Activated T-helper 1 cell treated with anti-CD3 and anti-CD28 coated beads, Interleukin-2, amount 50 U/mL, for 16 hours (primary cell): ENCODE measurements at places on chromosomes 4 and X.

DNA sequence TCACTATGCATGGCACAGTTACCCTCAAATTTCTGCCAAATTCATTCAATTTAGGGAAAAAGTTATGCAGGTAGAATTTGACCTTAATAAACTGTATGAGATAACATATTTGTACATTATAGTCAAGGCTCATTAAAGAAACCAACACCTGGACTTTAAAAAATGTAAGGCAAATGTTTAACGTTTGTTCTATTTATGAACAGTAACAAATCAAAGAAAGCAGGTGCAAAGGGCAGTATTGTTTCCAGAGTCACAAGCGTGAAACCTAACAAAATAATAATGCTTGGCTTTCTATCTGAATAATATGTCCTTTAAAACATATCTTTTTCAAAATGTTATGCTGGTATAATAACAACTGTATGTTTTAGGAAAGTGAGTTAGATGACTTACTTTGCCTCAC lies 41.2 kb downstream of the LIN54 start:
- no peak for DNase-seq

DNA sequence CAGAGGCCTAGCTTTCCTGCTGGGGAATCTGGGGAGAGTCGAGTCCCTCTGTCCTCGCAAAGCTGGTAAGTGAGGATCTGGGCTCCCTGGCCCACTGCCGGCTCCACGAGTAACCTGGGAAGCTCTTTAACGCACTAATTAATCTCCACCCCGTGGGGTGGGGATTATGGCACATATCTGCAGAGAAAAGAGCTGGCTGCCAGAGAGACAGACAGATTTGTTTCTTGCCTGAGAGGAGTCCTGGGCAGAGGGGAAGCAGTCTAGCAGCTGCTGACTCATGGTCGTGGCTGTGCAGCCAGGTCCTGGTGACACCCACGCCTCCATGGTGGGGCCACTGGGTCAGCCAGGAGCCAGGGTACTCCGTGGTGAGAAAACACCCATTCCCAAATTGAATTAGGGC lies 14.0 kb downstream of the SORCS2 start:
- DNase-seq: no peak

DNA sequence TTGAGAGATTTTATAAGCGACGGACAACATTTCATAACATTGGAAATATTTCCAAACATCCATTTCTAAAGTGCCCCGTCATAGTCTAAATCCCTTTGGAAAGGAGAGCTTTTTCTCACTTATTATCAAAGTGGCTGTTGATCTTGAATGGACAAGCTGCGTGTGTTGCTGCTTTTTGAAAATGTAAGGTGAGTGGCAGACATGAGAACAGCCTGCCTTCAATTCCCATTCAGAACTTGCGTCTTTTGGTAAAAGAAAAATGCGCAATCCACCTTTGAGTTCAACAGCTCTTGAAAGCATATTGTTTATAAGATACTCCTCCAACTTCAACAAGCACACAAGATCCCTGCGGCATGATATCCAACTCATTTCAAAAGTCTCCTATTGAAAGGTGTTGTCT lies 138.2 kb upstream of the PSAPL1 start:
- no peak for DNase-seq

GRCh38 chrX:101287402-101287801 lies 3.7 kb downstream of the TAF7L start:
- no peak for DNase-seq

- DNase-seq: no peak
Observed at GRCh38 chrX:24099394-24099793, 44.6 kb downstream of the EIF2S3 start.

DNA sequence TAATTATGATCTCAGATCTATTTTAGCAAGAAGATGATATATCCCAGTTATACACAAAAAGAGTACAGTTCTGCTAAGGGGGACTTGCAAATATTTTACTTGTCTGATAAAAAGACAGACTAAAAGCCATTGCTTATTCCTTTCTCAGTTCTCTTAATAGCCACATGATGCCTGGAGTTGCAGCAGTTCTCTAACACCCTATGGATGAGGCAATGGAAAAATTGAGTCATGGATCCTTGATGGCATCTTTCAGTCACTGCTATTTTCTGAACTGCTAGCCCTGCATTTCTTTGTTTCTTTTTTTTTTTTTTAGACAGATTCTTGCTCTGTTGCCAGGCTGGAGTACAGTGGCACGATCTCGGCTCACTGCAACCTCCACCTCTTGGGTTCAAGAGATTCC lies 1956.7 kb downstream of the C4orf33 start:
- no peak for DNase-seq

DNA sequence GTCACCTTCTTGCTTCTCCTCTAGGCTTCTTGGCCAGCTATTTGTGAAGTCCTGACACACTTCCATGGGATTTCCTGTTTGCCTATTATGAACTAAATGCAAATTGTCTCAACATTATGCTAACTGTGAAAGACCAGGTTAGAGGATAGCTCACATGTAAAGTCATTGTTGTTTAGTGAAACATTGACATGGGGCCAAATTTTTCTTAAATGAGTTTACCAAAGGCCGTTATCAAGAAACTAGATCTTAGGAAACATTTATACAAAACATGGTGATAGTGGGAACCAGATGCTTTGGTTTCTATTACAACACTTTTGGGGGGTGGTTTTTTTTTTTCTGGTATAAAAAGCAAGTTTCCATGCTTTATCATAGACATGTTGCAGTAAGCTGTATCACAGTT lies 466.8 kb upstream of the FAM241A start:
- no peak for DNase-seq

- no peak for DNase-seq
Observed at GRCh38 chr4:100819505-100819904, 301.7 kb upstream of the EMCN start.

- no peak for DNase-seq
Observed at GRCh38 chr4:123880631-123881030, 484.0 kb downstream of the SPRY1 start.

- no peak for DNase-seq
Observed at GRCh38 chrX:19761554-19762295, 125.7 kb downstream of the SH3KBP1 start.
